ENCODE measurements at places on chromosomes 12 and 14. TPM values are rescaled to one million over a fixed set of nuclear protein-coding genes. Genes with fewer than 3 reads are reported as not detected.

The CCDC177 gene
- not detected for total RNA-seq

The LIMA1 gene
- 98.2 TPM for total RNA-seq

The SLC38A6 gene
- total RNA-seq = 22.3 TPM

The SRSF9 gene
- total RNA-seq = 349 TPM

The OTX2 gene
- not detected for total RNA-seq

The RIMKLB gene
- 42.6 TPM for total RNA-seq

The TPPP2 gene
- not detected for total RNA-seq

All from bronchial epithelial cell (primary cell).